ENCODE measurements at places on chromosomes 1 and 21. TPM values are rescaled to one million over a fixed set of nuclear protein-coding genes. Genes with fewer than 3 reads are reported as not detected.

The OR2T11 gene
- total RNA-seq: not detected

The S100A12 gene
- not detected for total RNA-seq

The KCNJ9 gene
- total RNA-seq: not detected

The WDR64 gene
- not detected for total RNA-seq

The RIMKLA gene
- 2.1 TPM for total RNA-seq

The FCER1G gene
- not detected for total RNA-seq

The SAMD13 gene
- total RNA-seq: 3.1 TPM

The ADAM30 gene
- not detected for total RNA-seq

The SEC22B gene
- total RNA-seq: 10.2 TPM

The IGFN1 gene
- total RNA-seq: not detected

DNA sequence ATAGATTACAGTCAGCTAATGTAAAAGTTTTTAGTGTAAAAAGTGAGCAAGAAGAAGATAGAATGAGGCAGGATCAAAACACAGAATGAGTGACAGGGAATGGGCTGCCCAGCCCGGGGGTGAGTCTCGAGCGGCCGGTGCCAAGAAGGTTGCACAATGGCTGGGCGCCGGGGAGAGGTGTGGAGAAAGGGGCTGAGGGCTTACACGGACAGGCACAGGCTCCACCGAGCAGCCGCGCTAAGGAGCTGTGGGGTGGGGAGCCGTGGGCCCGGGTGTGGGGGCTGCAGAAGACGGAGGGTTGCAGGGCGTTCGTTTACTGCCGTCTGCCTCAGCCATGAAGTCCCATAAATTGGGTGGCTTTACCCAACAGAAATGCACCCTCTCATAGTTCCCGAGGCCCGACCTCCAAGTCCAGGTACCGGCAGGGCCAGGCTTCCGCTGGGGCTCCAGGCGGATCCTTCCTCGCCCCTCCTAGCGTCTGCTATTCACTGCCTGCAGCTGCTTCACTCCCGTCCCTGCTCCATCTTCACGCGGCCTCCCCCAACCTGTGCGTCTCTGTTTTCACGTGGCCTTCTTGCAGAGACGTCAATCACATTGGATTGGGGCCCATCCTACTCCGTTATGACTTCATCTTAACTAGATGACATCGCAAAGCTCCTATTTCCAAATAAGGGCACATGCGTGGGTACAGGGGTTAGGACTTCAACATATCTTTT, 277.2 kb downstream of the CAMTA1 start:
- no peaks in the 10 kb centered on the region for H3K36me3 ChIP-seq
- H3K4me3 ChIP-seq: no peak overlapping the region
- H3K27me3 ChIP-seq: no peaks in the 10 kb centered on the region
- DNase-seq: no peak
- peaks cover 17% of the 10 kb centered on the region for H3K4me1 ChIP-seq

GRCh38 chr21:35319684-35320283, 270.7 kb upstream of the RUNX1 start:
- H3K4me1 ChIP-seq: peaks cover 6% of the 10 kb centered on the region
- DNase-seq: no peak
- H3K27me3 ChIP-seq: no peaks in the 10 kb centered on the region
- H3K4me3 ChIP-seq: no peak overlapping the region

- no peaks in the 10 kb centered on the region for H3K27me3 ChIP-seq
- no peak for DNase-seq
- H3K4me3 ChIP-seq: no peak overlapping the region
- H3K4me1 ChIP-seq: peaks cover 3% of the 10 kb centered on the region
- no peaks in the 10 kb centered on the region for H3K36me3 ChIP-seq
Observed at GRCh38 chr1:77282866-77283539, 1.2 kb downstream of the AK5 start.

DNA sequence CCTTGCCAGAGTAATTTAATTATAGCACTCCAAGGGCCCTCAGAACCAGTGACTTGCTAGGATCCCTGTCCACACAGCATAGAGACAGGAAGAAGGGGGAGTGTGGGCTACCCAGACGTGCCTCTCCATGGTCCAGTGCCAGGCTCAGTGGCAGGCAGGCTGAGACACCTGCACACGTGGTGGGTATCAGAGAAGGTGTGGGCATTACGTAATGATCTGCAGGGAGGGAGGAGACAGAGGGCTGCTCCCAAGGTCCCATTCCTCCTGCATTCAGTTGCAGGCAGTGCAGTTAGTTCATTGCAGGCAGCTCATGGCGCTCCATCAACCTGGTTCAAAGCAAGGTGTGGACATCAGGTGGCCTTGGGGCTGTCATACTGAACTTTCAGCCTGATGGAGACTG, 49.9 kb downstream of the C8B start:
- no peak overlapping the region for H3K27ac ChIP-seq
- no peaks in the 10 kb centered on the region for H3K4me1 ChIP-seq
- DNase-seq: no peak
- H3K4me3 ChIP-seq: no peak overlapping the region
- H3K27me3 ChIP-seq: no peaks in the 10 kb centered on the region
- no peaks in the 10 kb centered on the region for H3K36me3 ChIP-seq

Data from Karpas-422 (cell line).